ENCODE measurements at places on chromosomes 7 and 10.

GRCh38 chr7:83149466-83149865 is 13.2 kb downstream of the PCLO start:
- DNase-seq = no peak

GRCh38 chr10:21508706-21509331 is 16.7 kb downstream of the SKIDA1 start:
- no peak for DNase-seq

DNA sequence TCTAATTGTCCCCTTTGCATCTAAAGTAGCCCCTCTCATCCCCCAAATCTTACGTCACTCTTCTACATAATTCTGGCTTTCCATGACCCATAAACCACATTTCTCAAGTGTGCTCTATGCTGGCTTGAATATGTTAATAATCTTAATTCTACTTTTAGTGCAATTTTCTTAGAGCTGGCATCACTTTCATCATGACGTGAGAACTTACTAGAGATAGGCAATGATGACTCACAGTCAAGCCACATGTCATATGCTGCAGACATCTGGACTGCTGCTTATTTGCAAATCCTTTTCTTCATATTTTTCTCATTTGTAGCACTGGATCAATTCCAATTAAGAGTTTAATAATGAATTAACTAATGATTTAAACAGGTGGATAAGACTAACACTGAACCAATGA is 260.7 kb upstream of the PRKCQ start:
- DNase-seq = no peak

GRCh38 chr10:69624245-69624786 is 5.7 kb upstream of the FAM241B start:
- DNase-seq = no peak

DNA sequence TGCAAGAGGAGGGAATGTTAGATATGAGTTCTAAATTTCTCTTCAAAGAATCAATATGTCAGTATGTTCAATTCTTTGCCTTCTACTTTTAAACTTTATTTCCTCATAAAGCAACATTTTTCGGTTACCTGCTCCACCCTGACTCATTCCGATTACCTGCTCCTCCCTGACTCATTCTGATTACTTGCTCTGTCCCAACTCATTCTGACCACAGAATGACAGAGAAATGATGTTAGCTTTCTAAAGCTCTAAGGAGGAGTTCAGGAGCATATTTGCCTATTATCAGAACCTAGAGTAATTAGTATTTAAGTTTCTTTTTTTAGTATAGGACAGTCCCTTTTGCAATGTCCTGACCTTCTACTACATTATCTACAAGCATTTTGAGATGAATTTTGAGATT is 24.5 kb upstream of the PPP1R9A start:
- DNase-seq = no peak

DNA sequence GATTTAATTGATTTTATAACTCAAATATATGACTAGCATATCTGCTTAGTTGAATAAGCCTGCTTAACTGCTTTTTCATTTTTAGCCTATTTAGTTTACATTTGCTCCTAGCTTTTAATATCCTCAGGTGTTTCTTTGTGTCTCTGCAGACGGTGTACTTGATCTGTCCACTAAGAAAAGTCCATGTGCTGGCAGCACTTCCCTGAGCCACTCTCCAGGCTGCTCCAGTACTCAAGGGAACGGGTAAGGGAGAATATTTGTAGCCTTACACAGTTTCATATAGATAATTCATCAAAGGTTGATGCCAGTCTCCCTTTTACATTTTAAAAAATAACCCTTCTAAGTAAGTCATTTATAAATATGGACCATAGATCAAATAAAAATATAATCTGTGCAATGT is 119.9 kb downstream of the LCOR start:
- DNase-seq = no peak

- no peak for DNase-seq
Observed at GRCh38 chr10:110388687-110389052, 84.0 kb upstream of the SMNDC1 start.

DNA sequence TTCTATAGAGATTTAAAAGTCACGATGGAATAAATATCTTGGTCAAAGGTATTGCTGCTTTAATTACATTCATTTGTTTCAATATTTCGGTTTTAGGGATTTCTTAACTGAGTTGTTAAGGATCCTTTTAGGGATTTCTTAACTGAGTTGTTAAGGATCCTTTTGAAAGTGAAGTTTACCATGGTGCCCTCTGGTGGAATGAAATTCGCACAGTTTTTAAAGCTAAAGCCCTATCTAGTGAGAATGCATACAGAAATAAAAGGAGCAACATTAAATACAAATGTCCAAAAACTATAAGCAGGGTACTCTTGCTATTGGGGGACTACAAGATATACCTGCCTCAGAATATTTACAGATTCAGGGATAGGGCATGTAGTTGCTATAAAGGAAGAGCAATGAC is 193.7 kb downstream of the RNLS start:
- no peak for DNase-seq

GRCh38 chr7:16564909-16565426 is 38.3 kb downstream of the LRRC72 start:
- DNase-seq = peak; percentile 79

DNA sequence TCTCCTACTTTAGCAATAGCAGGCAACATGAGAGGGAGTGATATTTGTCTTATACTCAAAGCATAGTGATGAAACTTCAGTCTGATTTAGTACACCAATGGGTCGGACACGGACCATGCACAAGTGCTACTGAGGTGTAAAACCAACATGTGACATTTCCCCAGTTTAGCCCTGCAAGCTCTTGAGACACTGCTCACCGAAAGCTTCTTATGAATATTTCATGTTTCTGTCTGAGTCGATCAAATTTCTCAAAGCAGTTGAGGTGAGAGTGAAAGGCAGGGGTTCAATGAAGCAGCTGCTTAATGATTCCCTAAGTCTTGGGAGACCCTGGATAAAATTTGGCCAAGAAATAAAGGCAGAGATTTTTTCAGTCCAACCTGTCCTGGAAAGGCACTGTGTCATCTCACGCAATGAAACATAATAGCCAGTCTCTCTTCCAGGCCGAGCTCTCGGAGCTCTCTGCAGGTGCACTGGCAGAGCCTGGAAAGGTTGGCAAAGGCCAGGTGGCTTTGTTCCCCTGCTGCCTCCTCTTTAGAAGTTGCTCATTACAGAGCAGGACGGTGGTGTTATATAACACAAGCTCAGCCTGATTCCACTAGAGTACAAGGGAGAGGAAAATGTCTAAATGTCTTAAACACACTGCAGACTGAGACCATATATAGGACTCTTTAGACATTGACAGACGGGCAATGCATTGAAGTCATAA is 33.9 kb upstream of the XPNPEP1 start:
- peak; percentile 78 for DNase-seq

GRCh38 chr7:30709549-30709948 is 27.3 kb upstream of the CRHR2 start:
- DNase-seq = no peak

- DNase-seq = no peak
Observed at GRCh38 chr7:37550426-37550825, 101.8 kb upstream of the ELMO1 start.

GRCh38 chr7:2080060-2080387 is 152.7 kb downstream of the MAD1L1 start:
- peak; percentile 30 for DNase-seq

DNA sequence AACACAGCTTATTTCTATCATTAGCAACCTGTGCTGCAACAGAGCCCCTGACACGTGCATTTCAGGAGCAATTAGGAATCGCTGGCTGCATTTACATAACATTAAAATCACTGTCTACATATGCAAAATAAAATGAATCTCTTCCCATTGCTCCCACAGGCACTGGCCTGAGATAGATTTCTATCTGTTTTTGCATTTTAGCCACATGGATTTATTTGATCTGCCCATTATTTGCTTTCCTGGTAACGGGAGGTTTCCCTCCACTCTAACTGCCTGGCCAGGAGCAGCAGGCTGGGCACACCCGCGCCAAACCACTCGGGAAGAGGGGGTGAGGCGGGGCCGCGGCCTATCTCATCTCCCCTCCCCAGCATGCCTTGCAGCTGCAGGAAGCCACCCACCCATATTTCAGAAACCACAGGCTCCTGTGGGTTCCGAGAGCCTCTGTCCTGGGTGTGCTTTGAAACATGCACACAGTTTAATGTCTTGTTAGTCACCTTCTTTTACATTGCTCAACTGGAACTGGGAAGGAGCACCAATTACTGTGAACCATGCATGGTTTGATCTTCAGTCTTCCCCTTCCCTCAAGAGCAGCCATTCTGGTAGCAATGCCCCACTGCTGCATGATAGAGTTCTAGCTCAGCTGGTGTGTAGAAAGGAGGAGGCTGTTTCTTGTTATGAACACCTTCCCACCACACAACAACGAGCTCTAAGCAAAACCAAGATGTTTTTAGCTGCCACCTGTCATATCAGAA is 37.7 kb upstream of the IKZF1 start:
- DNase-seq = no peak

DNA sequence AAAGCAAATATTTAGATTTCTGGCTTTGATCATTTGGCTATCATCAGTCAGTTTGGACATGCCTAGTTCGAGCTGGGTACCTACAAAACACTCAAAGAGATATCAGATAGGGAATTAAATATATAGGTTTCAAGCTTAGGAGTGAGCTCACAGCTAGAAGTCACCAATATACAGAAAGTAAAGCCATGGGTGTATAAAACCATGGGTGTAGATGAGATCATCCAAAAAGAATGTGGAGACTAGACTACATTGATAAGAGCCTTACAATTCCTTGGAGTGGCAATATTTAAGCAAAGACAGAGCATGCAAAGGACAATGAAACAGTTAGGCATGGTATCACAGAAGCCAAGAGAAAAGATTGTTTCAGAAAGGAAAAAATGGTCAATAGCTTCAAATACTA is 7.2 kb upstream of the RALA start:
- DNase-seq = no peak

DNA sequence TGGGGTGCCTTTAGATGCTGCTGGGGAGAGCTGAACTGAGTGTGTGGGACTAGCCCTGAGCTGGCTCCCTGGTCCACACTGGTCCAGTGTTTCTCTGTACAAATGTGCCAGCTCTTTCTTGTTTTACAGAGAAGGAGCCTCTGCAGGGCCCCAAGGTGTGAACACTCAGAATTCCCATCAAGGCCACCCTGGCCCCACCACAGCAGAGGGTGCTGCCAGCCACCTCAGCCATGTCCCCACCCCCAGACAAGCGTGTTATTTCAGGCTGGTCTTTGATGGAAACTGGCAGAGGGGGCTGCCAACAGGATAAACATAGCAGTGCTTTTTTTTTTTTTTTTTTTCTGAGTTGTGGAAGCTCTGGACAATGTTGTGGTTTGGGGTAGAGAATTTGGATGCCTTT is 68.5 kb upstream of the LRRC18 start:
- DNase-seq = no peak

- no peak for DNase-seq
Observed at GRCh38 chr7:151553356-151553755, 33.7 kb upstream of the RHEB start.

DNA sequence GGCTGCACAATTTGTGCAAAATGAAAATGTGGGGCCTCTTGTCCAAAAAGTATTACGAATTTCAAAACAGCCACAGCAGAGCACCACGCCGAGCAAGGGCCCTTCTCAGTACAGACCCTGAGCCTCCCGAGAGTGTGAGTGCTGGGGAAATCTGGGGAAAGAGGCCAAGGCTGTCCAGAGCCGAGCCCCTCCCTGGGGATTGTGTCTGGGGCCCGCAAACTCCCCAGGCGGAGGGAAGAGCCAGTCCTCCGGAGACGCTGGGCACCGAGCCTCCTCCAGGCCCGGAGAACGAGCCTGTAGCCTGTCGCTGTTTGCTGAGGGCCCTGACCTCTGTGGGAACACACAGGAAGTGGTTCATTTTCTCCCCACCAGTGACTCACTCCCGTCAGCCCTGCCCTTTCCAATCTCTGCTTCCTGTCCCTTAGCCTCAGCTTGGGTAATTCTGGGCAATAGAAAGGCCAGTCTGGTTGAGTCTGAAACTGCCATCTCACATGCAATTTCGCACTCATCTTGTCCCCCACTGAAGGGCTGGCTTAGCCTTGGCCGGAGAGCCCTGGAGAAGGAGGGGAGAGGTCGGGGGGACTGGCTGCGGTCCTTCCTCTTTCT is 19.5 kb upstream of the GNA12 start:
- DNase-seq = no peak

GRCh38 chr10:16809074-16809718 is 8.0 kb downstream of the RSU1 start:
- no peak for DNase-seq

- DNase-seq = no peak
Observed at GRCh38 chr7:47378728-47379395, 203.0 kb downstream of the TNS3 start.

DNA sequence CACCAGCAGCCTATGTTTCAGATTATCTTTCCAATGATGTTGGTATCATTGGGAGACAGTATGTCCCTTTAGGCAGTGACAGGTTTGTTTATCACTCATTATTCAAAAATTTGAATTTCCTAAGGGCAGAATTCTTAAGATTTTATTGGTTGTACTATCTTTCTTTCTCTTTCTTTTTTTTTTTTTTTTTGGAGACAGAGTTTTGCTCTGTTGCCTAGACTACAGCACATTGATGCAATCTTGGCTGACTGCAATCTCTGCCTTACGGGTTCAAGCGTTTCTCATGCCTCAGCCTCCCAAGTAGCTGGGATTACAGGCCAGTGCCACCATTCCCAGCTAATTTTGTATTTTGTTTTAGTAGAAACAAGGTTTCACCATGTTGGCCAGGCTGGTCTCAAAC is 111.2 kb downstream of the PON1 start:
- DNase-seq = no peak

DNA sequence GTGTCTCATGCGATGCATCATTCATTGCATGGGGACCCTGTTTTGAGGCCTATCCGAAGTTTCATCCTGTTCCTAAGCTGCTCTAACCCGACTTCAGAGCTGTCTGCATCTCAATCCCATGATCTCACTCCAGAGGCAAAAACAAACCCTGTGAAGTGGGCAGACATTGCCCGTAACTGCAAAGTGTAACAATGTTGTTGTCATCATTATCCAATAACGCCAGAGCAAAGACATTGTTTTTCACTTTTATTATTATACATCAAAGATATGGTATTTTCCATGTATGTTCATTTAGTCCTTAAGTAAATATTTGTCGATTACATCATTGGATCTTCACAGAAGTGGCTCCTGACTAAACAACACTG is 246.7 kb downstream of the KLF6 start:
- no peak for DNase-seq

DNA sequence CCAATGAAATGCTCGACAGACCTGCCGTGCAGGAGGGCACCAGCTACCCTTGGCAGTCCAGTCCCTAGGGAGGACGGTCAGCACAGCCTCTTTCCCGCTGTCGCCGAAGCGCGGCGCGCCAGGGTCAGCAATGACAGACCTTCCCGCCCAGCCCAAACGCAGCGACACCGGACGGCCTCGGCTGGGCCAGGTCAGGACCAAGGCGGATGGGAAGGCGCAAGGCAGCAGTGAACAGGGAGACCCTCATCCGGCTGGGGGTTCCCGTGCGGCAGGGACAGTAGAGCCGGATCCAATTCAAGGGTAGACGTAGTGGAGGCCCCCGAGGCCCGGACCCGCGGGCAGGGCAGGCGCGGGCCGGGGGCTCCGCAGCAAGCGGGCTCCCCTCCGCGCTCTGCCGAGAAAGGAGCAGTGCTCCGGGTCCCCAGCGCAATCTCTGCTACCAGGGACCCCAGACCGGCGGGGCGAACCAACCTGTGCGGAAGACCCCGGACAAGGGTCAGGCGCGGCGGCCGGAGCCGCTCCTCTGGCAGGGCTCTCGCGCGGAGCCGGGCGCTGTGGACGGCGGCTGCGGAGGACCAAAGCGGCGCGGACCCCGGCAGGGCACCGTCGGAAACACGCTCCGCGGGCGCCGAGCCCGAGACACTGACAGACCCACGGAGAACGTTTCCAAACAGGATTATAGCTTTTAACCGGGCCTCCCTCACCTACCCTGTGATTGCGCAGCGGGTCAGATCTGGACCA is at the start of gene SEC31B:
Gene SEC31B (minus strand): TSS at position 551 of the 741 bp plus-strand sequence. CDS start 2,909 bp downstream, outside the sequence.
- DNase-seq = no peak

Data from NCI-H2171 treated with DMSO at 0.1 percent for 48 hours (cell line).